ENCODE measurements at places on chromosomes 4 and X.

DNA sequence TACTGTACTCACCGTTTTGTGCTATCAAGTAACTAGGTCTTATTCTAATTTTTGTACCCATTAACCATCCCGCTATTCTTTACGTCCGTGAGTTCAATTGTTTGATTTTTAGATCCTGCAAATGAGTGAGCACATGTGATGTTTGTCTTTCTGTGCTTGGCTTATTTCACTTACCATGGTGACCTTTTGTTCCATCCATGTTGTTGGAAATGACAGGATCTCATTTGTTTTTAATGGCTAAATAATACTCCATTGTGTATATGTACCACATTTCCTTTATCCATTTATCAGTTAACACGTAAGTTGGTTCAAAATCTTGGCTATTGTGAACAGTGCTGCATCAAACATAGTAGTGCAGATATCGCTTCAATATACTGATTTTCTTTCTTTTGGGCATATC lies 48.3 kb downstream of the USP9X start:
- no peak for DNase-seq

DNA sequence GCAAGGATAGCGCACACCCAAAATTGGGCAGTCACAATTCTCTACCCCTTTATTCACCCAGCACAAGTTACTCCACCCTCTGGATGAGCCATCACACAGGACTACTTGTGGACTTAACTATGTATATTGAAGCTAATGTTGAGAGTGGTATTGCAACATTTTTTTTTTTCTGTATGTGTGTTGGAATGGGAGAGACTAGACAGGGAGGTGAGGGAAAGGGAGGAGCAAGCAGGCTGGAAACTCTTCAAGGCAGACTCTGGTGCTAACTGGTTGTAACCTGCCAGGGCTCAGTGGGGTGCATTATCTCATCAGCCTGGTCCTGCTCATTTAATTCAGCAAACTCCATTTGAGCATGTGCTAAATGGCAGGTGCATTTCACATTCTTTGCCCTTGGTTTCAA lies 18.4 kb upstream of the CWH43 start:
- peak; percentile 97 for DNase-seq

GRCh38 chr4:35025152-35025834 lies 1219.0 kb downstream of the ARAP2 start:
- no peak for DNase-seq

- no peak for DNase-seq
Measured at GRCh38 chr4:181949704-181950312, 293.4 kb upstream of the TENM3 start.

DNA sequence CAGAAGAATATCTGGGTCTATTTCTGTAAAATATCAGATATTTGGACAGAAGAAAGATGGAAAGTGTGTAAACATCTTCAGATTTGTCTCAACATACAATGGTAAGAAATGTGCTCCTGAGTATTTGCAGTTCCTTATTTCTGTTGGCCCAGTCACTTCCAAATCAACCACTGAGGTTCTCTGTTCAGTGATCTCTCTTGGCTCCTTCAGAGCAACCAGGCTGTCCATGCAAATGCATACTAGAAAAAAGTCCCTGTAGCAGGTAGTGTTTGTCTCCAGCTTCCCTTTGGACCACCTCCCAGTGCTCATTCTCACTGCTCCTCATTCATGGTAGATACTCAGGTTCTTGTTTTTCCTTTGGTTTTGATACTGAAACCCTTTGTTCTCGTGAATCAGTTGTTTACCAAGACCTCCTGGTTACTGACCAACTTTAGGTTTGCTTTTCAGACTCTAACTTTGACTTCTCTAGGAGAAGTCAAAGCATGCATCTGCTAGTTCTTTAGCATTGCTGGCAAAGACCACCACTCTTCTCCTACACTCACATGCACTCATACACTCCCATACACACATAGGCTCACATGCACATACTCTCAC lies 28.8 kb downstream of the ASIC5 start:
- DNase-seq, result no peak

- DNase-seq, result no peak
Measured at GRCh38 chrX:118352566-118352965, 6.7 kb downstream of the WDR44 start.

DNA sequence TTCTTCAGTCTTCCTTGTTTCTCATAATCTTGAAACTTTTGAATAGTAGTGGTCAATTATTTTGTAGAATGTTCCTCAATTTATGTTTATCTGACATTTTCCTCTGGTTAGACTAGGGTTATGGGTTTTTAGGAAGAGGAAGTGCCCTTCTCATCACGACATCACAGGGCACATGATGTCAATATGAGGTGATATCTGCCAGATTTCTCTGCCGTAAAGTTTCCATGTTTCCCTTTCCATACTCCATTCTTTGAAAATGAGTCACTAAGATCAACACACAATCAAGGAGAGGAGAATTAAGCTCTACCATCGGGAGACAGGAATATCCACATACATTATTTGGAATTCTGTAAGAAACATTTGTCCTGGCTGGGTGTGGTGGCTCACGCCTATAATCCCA lies 28.4 kb downstream of the RP2 start:
- DNase-seq, result peak; percentile 48

DNA sequence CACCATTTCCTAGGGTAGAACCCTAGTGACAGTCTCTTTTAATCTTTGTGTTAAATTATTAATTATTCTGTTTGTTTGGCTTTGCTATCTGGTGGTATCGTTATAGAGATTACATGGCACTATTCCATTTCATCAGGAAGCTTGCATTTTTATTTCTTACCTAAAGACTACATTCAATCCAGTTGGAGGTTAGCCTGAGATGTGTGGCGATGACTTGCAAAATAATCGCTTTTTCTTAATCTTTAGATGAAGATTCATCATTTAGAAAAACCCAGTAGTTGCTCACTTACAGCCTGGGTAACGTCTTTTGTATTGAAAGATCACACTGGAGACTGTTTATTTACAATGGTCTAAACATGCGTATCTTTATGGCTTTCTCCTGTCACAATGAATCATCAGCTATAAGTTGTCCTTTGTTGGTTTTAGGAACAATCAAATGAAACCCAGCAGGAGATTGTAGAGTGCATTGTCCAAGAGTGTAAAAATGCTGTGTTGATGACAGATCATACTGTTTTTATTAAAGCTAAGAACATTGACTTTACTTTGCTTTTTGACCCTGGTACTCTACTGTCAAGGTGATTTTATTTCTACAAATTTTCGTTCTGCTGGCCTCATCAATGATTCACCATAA lies 281.7 kb upstream of the PITX2 start:
- DNase-seq, result no peak

DNA sequence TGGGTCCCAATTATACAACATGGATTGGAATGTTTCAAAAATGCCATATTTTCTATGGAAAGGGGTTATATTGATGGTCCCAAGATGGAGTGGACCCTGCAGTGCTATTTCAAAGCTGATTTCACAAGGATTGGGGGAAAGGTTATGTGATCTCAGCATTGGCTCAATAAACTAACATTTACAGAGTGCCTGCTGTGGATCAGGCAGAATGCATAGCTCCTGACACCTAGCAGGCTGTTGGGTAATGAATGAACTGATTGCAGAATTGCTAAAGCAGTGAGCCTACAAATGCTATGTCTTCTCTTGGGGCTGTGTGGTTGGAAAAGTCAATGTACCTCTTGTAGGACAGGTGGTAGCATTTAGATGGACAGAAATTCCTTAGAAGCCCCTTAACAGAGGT lies 16.9 kb downstream of the CWH43 start:
- no peak for DNase-seq

GRCh38 chr4:38193236-38193863 lies 233.2 kb downstream of the PTTG2 start:
- DNase-seq, result no peak

DNA sequence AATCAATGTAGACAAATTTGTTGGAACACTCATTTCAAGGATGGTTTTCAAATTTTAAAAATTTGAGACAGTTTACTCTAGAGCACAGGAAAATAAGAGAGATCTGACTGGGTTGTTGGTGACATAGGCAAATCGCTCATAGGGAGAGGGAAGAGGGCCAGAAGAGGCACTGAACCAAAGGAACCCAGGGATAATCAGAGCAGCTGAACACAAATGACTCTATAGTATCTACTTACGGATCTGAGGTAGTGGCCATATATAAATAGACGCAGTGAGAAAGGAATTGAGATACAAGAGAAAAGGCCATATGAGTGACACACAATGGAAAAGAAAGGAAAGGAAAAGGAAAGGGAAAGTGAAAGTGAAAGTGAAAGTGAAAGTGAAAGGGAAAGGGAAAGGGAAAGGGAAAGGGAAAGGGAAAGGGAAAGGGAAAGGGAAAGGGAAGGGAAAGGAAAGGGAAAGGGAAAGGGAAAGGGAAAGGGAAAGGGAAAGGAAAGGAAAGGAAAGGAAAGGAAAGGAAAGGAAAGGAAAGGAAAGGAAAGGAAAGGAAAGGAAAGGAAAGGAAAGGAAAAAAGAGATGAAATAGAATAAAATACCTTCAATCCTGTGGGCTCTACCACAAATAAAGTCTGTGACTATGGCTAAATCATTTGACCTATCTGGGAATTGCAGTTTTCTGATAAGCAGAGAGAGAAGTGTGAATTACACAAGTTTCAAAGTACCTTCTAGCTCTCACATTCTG lies 759.2 kb downstream of the DMD start:
- DNase-seq, result no peak

DNA sequence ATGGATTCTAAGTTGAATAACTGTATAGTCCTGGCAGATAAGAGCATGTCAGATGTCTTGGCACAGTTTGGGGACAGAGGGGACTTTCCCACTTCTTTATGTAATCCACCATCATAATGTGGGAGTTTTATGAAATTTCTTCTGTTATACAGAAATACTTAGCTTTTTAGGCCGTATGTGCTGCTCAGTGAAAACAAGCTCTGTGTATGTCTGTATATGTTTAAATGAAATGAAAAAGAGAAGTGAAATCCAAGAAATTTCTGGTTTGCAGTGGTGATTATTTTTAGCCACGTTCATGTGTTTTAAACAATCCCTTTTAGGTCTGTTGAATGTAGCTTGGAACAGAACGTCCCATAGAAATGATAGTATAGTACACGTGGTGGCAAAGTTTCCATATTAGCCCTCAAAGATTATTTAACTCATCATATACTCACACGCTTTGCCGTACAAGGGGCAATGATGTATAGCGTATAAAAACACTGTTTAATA lies 41.0 kb downstream of the GAB1 start:
- no peak for DNase-seq

DNA sequence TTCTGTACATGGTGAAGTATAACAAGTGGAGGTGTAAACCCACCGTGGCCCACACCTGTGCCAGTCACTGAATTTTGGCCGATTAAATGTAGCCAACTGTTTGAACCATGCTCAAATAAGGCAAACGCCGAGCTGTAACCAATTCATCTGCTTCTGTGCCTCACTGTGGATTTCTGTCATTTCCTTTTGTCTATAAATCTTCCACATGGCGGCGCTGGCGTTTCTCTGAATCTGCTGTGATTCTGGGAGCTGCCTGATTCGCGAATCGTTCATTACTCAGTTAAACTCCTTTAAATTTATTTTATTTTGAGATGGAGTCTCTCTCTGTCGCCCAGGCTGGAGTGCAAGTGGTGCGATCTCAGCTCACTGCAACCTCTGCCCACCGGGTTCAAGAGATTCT lies 19.2 kb downstream of the SUPT20HL2 start:
- DNase-seq, result no peak

DNA sequence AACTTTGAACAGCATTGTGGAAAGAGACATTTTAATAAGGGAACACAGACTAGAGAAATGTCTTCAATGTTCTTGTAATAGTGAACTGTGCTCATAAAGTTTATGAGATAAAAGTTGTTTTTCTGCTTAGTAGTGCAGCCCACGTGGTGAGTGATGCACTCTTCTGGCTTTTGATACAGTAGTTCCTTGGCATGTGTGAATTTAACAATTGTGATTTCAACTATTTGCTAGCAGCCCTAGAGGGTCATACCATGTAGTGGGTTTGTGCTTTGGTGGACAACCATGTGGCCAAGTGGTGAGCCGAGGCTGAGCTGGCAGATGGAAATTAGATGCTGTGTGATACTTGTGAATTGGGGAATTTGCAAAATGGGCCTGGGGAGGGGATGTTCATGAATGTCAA lies 116.2 kb upstream of the SLC4A4 start:
- no peak for DNase-seq

Measured in bronchial epithelial cell (primary cell).